Endodermal cell (in vitro differentiated cells): ENCODE measurements at places on chromosomes 1 and 21. TPM values are rescaled to one million over a fixed set of nuclear protein-coding genes. Genes with fewer than 3 reads are reported as not detected.
A peak's percentile ranks its signal among the peaks of the same experiment; 100 is the strongest.

The S100A12 gene
- not detected in 3 replicates for total RNA-seq

The NCSTN gene
- total RNA-seq = 105 and 107 TPM in 2 replicates

The C1orf94 gene
- 0.17 to 0.29 TPM in 2 of 3 replicates, not detected in the other for total RNA-seq

The ANKRD34A gene
- 1.4 to 4.8 TPM (median 2.7 TPM) in 3 replicates for total RNA-seq

The NBPF4 gene
- not detected in 2 replicates for total RNA-seq

The TNNT2 gene
- total RNA-seq = 0.56 and 0.88 TPM in 2 replicates

The SEC16B gene
- total RNA-seq = 0.90 and 1.5 TPM in 2 replicates

- peak; percentile 41 for DNase-seq
- no peak overlapping the region for H3K27ac ChIP-seq
- H3K4me1 ChIP-seq = no peaks in the 10 kb centered on the region
- no peaks in the 10 kb centered on the region for H3K36me3 ChIP-seq
- H3K27me3 ChIP-seq = no peaks in the 10 kb centered on the region
Observed at GRCh38 chr21:46000182-46000730, 18.7 kb downstream of the COL6A1 start.

- H3K4me1 ChIP-seq = no peaks in the 10 kb centered on the region
- DNase-seq = no peak
- H3K4me3 ChIP-seq = no peak overlapping the region
- no peaks in the 10 kb centered on the region for H3K36me3 ChIP-seq
- no peaks in the 10 kb centered on the region for H3K27me3 ChIP-seq
Observed at GRCh38 chr1:82903626-82904025, 1095.3 kb downstream of the TTLL7 start.

GRCh38 chr1:30882678-30883388, 25.7 kb downstream of the SDC3 start:
- H3K27ac ChIP-seq = no peak overlapping the region
- no peak for DNase-seq
- no peaks in the 10 kb centered on the region for H3K4me1 ChIP-seq

DNA sequence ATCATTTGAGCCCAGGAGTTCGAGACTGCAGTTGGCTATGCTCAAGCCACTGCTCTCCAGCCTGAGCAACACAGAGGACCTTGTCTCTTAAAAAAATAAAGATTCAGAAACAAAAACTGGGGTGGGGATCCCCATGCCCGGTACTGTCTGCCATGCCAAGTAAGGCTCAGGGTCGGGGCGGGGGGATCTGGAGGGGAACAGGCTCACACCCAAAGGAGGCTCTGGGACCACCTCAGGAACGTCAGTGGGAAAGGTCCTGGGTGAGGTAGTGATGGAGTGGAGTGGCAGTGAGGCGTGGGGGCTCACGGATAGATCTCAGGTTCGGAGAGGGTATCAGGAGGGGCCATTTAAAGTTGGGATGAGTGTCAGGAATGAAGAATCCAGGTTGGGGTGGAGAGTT, 765 bp upstream of the S100A4 start:
- no peak overlapping the region for H3K27ac ChIP-seq
- H3K4me1 ChIP-seq = peaks cover 12% of the 10 kb centered on the region
- H3K36me3 ChIP-seq = no peaks in the 10 kb centered on the region

GRCh38 chr1:234826352-234826751, 216.4 kb upstream of the IRF2BP2 start:
- DNase-seq = no peak
- H3K4me1 ChIP-seq = no peaks in the 10 kb centered on the region
- H3K27me3 ChIP-seq = peaks cover 8% of the 10 kb centered on the region
- H3K27ac ChIP-seq = no peak overlapping the region
- H3K4me3 ChIP-seq = no peak overlapping the region

DNA sequence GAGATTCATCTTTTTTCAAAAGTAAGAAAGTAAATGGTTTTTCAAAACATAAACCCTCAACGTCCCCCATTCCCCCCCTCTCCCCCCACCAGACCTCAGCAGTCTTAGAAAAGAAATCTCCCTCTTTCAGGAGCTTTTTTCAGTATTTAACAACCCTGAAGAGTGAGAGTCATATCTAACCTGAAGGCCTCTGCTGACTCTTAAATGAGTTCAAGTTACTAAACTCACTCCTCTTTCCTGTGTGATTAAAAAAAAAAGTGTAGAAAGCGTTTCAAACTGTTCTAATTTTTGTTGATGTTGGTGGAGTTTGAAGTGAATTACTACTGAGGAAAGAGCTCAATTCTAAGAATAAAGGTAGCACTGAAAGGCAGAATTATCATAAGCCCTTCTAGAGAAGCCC, 93.7 kb downstream of the VAV3 start:
- H3K4me1 ChIP-seq = no peaks in the 10 kb centered on the region
- DNase-seq = no peak
- H3K4me3 ChIP-seq = no peak overlapping the region
- no peaks in the 10 kb centered on the region for H3K27me3 ChIP-seq

DNA sequence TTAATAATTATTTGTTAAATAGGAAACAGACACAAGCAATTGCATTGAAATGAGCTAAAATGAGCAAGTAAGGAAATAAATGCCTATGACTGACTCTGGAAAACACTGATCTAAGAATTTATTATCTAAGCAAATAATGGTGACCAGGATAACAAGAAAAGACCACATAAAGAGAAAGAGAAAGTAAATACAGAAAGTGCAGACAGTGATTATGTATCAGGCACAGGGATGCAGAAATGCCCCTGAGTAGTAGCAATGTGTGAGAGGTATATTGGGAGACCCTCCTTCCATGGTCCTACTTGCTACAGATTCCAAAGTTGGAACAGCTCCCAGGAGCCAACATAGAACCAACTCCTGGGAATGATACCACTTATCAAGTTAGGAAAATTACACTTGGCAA, 33.3 kb upstream of the MUTYH start:
- H3K4me3 ChIP-seq = no peak overlapping the region
- no peak for DNase-seq
- H3K36me3 ChIP-seq = no peaks in the 10 kb centered on the region
- H3K27ac ChIP-seq = no peak overlapping the region

DNA sequence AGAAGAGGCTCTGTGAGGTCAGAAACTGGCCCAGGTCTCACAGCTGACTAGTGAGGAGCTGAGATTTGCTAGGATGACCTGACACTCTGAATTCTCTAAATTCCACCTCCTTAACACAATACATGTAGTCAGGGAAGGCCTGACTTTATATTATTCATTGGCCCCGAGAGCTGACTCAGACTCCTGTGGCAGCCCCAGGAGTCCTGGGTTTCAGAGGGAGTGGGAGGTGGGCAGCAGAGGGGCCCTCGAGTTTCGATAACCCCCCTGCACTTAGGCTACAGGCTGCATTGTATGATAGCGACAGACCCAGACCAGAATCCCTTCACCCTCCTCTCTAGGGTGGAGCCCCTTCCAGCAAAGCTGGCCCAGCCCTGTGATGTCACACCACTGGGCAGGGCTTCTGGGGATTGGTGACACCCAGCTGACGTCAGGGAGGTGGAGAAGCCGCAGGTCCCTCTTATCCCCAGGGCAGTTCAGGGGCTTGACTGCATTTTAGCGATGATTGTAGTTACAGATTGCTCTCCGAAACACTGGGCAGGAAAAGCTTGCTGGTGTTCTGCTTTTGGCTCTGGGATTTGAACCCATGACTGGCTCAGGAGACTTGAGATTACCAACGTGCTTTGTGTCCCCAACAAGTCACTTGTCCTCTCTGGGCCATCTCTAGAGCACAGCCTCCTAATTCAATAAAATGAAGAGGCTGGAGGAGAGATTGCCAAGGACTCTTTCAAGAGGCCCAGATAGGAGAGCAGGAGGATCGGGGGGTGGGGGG, 17.0 kb upstream of the GPR37L1 start:
- peak overlapping the region; percentile 65 for H3K27ac ChIP-seq
- H3K4me3 ChIP-seq = peak overlapping the region; percentile 38
- H3K27me3 ChIP-seq = no peaks in the 10 kb centered on the region
- peaks cover 10% of the 10 kb centered on the region for H3K4me1 ChIP-seq
- peak; percentile 94 for DNase-seq

GRCh38 chr1:68376441-68376840, 73.3 kb downstream of the RPE65 start:
- H3K27ac ChIP-seq = no peak overlapping the region
- H3K27me3 ChIP-seq = peaks cover 5% of the 10 kb centered on the region
- DNase-seq = no peak
- no peaks in the 10 kb centered on the region for H3K36me3 ChIP-seq
- H3K4me3 ChIP-seq = no peak overlapping the region

DNA sequence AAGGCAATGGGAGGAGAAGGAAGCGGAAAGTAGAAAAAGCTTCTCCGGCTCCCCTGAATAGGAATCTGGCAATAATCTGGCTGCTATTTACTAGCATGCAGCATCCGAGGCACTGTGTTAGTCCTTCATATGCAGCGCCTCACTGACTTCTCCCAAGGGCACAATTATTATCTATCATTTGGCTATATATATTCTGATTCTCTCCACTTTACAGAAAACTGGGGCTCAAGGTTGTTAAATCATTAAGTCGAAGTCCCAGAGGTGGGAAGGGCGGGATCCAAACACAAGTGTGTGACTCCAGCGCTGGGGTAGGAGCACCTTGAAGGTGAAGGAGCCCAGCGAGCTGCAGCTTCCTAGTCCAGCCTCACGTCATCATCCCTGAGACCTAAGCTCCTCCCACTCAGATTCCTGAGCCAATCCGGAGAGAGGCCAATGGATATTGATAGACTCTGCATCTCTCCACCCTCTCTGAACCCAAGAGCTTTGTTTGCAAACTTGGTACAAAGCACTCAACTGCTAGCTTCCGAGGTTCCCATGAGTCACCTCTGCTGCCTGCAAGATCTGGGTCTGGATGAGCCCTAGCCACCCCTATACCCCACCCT, 16.6 kb upstream of the EYA3 start:
- H3K27me3 ChIP-seq = no peaks in the 10 kb centered on the region
- no peaks in the 10 kb centered on the region for H3K36me3 ChIP-seq
- no peak overlapping the region for H3K27ac ChIP-seq
- no peaks in the 10 kb centered on the region for H3K4me1 ChIP-seq
- DNase-seq = peak; percentile 94

DNA sequence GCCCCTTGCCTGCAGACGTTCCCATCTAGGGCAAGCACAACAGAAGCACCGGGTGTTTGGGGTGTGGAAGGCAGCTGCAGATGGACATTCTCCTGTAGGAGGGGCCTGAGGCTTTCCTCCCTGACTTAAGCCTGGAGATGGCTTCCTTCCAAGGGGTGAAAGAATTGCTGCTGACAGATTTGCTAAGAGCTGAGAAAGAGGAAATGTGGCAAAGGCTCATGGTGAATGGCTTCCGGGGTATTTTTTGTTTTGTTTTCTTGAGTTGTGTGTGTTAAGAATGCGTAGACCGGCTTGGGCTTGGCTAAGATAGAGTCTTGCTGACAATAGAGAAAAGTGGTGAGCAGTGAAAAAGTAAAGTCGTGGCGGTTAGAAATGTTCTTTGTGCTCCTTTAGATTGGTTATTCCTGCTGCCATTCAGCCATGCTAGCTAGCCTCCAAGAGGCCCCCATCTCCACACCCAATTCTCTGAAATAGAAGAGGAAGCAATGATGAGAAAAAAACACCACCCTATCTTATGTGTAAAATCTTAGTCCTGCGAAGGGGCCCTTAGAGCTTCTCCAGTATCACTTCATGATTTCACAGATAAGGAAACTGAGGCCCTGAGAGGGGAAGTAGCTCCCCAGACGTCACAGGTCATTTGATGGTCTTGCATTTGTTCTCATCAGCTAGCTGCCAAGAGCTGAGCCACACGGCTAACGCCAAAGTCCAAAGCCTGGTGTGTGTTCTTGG, 36.9 kb downstream of the EIF2D start:
- no peaks in the 10 kb centered on the region for H3K27me3 ChIP-seq
- H3K4me1 ChIP-seq = no peaks in the 10 kb centered on the region
- no peaks in the 10 kb centered on the region for H3K36me3 ChIP-seq
- H3K4me3 ChIP-seq = no peak overlapping the region
- no peak overlapping the region for H3K27ac ChIP-seq

DNA sequence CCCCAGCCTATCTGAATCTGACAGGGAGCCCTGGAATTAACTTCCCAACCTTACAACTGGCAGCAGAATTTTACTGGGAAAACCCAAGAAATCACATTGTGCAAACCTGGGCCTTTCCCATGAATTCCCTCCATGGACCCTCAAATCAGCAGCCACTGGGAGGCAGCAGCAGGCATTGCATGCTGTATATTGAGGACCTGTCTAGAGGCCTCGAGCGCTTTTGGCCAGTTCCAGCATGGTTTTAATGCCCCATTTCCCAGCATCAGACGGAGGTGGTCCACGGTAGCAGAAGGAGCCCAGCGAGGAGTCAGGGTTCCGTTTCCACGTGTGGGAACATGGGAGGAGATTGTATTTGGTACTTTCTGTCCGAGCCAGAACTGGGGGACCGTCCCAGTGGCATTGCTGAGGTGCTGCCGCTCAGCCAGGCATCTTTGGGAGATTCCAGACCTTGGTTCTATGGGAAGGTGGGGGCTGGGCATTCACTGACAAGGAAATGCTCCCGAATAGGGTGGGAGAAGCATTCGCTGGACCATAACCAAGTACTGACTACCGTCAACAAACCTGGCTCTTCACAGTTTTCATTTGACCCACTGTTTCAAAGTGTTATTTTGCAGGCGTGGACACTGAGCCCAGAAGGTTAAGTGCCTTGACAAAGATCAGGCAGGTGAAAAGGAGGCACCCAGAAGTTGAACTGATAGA, 15.9 kb downstream of the BMP8A start:
- no peaks in the 10 kb centered on the region for H3K27me3 ChIP-seq
- peaks cover 7% of the 10 kb centered on the region for H3K4me1 ChIP-seq
- H3K4me3 ChIP-seq = no peak overlapping the region
- no peaks in the 10 kb centered on the region for H3K36me3 ChIP-seq
- H3K27ac ChIP-seq = no peak overlapping the region

DNA sequence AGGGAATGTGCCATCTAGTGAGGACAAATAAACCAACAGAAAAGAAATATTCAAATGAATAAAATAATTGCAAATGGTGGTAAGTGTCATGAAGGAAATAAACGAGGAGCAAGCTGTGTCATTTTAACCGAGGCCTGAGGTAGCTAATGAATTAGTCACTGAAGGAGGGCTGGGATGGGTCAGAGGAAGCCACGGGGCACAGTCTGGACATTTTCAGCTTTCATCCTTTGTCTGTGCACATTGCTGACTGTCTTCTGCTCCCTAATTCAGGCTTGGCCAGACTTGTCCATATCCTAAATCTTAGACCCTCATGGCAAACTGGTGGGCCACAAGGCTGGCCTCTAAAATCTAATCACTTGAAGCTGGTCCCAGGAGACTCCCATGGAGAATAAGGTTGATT, 138.4 kb downstream of the RHOU start:
- no peaks in the 10 kb centered on the region for H3K27me3 ChIP-seq
- H3K36me3 ChIP-seq = no peaks in the 10 kb centered on the region
- no peak for DNase-seq
- H3K4me3 ChIP-seq = no peak overlapping the region

- no peak overlapping the region for H3K4me3 ChIP-seq
- H3K4me1 ChIP-seq = no peaks in the 10 kb centered on the region
- H3K27me3 ChIP-seq = no peaks in the 10 kb centered on the region
- DNase-seq = no peak
- H3K36me3 ChIP-seq = no peaks in the 10 kb centered on the region
Observed at GRCh38 chr1:60169206-60169605, 95.6 kb upstream of the C1orf87 start.

DNA sequence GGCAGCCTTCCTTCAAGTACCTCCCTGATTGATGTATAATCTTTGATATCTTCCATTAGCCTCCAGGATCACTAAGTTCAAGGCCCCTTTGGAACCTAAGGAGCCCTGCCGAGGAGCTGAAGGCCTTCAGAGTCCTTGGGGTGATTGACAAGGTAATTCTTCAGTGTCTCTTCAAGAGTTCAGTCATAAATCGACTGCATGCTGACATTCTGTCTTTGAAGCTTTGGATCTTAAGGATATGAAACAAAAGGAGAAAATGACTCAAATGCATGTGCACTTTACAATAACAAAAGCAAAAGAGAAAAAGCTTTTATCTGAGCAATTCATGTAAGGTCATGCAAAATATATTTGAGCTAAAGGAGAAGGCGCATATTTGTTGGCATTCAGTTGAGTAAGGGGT, 125.3 kb downstream of the RPS6KC1 start:
- H3K4me1 ChIP-seq = no peaks in the 10 kb centered on the region
- no peak overlapping the region for H3K27ac ChIP-seq
- no peak overlapping the region for H3K4me3 ChIP-seq
- peaks cover 26% of the 10 kb centered on the region for H3K36me3 ChIP-seq
- no peak for DNase-seq
- no peaks in the 10 kb centered on the region for H3K27me3 ChIP-seq
